ENCODE measurements at places on chromosomes 6 and 20.

- no peak for DNase-seq
Observed at GRCh38 chr20:31841928-31842327, 3.5 kb downstream of the FOXS1 start.

GRCh38 chr6:32973144-32974015 lies 5.0 kb downstream of the BRD2 start:
- no peak for DNase-seq

GRCh38 chr6:108697561-108698161 lies 136.9 kb downstream of the FOXO3 start:
- no peak for DNase-seq

- DNase-seq: no peak
Observed at GRCh38 chr20:35711588-35712209, 12.5 kb downstream of the ROMO1 start.

- DNase-seq: peak; percentile 30
Observed at GRCh38 chr6:135922174-135922573, 70.7 kb downstream of the PDE7B start.

DNA sequence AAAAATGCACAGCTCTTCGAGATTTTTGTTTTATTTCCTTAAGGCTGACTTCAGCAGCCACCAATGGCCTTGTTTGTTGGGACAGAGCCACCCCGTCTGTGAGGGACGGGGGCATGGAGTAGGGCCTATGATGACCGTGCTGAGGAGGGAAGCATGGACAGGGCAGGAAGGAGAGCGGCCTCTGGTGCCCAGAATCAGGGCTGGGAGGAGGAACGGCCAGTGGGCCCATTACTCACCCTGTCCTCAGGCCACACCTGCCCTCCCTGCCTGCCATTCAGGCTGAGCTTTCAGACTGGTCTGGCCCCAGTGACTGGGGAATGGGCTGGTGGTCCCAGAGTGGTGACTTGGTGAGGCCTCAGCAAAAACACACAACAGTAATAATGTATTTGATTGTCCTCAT lies 104.4 kb downstream of the SMOC2 start:
- no peak for DNase-seq

- DNase-seq: no peak
Observed at GRCh38 chr6:169866140-169866534, 114.7 kb downstream of the ERMARD start.

Measured in HEK293T (cell line).